HFF-Myc (cell line): ENCODE measurements at places on chromosomes 4 and X.

DNA sequence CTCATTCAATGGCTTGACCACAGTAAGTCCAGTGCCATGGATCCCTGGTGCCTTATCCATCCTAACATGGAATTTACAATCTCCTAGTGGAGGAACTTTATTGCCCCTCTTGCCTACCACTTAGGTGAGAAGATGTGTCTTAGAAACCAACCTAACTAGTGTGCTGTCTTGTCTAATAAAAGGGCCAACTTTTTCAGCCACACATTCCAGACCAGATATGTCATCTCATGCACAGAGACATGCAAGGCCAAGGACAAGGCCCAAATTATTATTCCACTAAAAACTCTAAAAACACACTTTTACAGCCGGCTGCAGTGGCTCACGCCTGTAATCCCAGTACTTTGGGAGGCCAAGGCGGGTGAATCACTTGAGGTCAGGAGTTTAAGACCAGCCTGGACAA lies 10.6 kb upstream of the PRDX4 start:
- no peak for DNase-seq

DNA sequence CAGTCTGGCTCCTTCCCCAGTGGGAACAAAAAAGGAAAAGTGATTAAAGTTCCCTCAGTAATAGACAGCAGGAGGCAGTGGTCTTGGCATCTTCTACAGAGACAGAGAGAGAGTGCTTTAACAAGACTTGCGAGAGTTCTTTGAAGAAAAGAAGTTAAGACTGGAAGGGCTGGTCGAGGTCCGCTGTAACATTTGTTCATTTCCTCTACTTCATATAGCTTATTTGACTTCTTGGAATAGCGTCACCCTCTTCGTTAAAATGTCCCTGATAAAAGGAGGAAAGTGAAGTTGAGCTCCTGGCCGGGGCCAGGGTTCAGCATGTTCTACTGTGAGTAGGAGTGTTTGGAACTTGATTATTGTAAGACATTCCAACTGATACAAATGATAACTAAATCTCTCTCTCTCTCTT lies 179.8 kb downstream of the SLIT2 start:
- DNase-seq = no peak

DNA sequence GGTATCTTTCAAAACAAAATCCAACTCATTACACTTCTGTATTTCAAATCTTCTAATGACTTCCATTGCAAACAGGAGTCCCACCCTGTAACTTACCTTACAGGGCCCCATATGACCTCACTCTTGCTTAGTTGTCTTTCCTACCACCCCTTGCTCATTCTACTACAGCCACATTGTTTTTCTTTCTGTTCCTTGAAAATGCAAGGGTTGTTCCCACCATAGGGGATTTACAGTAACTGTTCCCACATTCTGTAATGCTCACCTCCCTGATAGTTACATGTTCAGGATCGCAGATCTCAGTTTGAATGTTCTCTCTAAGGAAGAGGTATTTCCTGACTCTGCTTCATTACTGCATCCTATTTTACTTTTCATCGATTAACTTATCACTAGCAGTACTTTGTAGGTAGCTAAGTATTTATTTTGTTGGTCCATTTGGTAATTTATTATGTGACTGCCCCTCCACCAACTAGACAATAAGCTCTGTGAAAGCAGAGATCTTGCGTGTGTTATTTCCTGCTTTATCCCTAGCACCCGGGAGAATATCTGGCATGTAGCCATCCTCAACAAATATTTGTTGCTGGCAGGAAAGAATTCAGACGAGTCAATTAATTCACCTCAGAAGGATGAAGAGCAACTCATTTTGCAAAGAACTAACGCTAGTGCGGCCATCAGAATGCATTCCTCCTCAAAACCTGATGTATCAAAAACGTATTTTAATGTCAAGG lies 21.4 kb downstream of the MAOB start:
- DNase-seq = no peak

DNA sequence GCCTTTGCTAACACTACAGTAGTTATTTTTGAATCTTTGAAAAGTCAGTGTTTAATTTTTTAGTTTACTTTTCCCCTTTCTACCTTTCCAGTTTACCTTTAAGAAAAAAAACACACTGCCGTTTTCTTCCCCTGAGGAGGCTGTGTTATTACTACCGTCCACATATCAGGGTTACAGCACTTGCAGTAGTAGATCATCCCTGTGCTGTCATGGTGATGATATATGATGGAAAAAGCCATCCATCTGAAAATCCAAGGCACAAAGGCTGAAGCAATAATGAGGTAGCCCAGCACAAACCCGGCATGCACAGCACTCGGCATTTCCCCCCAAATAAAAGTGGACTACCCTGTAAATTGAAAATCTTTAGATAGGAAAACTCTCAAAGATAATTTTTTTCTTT lies 258.7 kb downstream of the CXXC4 start:
- no peak for DNase-seq

DNA sequence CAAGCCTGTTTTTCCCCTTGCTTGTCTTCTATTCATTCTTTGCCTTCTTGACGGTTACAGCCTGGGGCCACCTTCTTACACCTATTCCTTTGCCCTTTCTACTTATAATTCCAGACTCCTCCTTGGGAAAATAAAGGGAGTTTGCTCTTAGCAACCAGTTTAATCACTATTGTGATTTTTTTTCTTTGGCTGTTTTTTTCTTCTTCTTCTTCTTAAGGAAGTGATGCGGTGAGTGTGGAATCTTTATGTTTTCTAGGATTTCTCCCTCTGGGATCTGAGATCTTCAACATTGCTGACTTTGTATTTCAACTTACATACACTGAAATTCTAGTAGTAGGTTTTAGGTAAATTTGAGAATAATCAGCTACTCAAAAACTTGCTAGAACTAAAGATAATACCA lies 1.1 kb upstream of the KLHL13 start:
- no peak for DNase-seq

- no peak for DNase-seq
These were observed 121.1 kb upstream of the NDST4 start for GRCh38 chr4:115234405-115235093.

GRCh38 chr4:151853034-151853433 lies 92.2 kb upstream of the GATB start:
- no peak for DNase-seq

- no peak for DNase-seq
These were observed 54.0 kb upstream of the AMELX start for GRCh38 chrX:11239230-11239629.

DNA sequence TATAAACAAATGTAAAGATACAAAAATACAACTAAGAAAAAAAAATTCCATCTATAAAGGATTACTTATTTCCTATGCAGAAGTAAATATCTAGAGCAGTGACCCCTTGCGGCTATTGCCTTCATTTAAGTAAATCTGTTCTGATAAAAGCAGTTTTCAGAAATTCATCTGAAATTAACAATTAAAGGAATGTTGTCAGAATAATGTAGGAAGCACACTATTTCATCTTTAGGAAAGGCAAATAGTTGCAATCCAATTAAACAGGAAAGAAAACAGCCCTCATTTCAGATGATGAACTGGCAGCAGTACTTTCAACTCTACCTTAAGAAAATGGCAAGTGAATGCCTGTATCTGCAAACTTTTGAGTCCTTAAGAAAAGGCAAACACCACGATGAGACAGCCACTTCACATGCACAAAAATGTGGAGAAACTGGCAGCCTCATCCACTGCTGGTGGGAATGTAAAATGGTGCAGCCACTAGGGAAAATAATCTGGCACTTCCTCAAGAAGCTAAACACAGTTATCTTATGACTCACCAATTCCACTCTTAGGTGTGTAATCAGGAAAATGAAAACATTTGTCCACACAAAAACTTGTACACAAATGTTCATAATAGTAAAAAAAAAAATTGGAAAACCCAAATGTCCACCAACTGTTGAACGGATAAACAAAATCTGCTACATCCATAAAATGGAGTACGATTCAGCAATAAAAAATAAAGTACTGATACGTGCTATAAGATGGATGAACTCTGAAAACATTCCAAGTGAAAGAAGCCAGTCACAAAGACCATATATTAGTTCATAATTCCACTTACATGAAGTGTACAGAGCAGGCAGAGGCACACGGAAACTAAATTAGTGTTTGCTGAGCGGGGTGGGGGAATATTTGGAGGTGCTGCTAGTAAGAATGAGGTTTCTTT lies 2.0 kb upstream of the THAP9 start:
- DNase-seq = no peak
